ENCODE measurements at places on chromosomes 4 and X.

- DNase-seq = no peak
These were observed 73.1 kb upstream of the IL13RA1 start for GRCh38 chrX:118654331-118654730.

DNA sequence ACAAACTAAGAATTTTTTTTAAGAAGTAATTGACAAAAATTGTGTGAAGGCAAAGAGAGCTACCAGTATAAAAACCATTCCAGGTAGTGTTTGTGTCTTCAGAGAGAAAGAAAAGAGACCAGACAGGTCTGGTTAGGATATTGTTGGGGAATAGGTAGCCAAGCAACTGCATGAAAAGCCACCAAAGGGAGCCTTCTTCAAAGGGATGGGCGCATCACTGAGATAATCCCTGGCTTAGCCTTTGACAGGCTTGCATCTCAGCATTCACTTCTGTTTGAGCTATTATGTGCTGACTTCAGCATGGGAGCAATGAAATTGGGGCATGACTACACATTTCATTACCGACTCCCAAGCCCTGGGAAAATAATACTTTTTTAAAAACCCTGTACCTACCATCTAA, 496.6 kb downstream of the IL1RAPL1 start:
- no peak for DNase-seq

DNA sequence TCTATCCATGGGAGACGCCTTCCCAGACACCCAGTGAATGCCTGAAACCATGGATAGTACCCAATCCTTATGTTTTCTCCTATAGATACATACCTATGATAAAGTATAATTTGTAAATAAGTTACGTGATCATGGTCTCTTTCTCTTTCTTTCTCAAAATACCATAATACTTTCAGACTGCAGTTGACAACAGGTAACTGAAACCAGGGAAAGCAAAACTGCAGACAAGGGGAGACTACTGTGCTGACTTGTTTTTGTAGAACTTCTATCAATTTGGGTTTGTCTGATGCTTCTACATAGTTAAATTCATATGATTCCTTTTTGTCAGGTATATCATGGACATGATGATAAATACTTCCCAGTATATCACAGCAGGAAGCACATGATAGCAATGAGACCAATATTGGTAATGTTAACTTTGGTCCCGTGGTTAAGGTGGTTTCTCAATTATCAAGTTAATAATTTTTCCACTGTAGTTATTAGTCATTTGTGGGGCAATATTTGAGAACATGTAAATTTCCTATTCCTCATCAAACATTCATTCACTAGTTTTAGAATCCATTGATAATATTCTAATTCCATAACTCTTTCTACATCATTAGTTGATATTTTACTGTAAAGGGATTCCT, 298.0 kb upstream of the TET2 start:
- no peak for DNase-seq

GRCh38 chr4:53563824-53564223, 27.5 kb downstream of the LNX1 start:
- DNase-seq = peak; percentile 13

- no peak for DNase-seq
These were observed 56.0 kb upstream of the BMPR1B start for GRCh38 chr4:94701631-94702300.

All from activated CD4-positive, alpha-beta T cell treated with anti-CD3 and anti-CD28 coated beads, Interleukin-2, Interleukin-6, amounts not matched to agents 100 ng/mL and 50 ng/mL, durations not matched to agents 16 hours and 8 hours (primary cell).